ENCODE measurements at places on chromosomes 6 and 20.

DNA sequence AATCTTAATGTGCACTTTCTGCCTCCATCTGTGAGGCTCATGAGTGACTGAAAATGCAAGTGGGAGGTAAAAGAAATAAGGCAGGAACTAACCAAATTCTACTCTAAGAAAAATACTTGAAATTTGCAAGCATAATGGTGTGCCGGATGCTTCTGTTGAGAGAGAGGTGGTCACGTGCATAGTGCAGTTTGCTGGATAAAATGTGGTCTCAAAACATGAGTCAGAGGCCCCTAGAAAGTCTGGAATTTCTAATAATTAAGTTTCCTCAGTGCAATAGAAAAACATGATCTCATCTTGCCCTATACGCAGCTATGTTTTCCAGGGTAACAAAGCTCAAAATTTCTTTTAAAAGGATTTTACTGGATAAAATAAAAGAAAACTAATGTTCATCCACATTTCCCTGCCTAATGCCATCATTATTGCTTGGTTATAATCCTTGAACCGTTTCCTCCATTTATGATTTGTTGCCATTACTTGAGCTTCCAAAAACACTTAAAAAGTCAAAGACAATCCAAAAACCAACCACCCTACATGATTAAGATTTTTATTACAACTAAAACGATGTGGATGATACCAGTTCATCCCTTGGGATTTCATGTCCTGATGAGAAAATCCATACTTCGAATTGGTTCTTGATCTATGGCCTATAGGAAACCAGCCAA lies 351.7 kb upstream of the ARID1B start:
- DNase-seq = no peak

DNA sequence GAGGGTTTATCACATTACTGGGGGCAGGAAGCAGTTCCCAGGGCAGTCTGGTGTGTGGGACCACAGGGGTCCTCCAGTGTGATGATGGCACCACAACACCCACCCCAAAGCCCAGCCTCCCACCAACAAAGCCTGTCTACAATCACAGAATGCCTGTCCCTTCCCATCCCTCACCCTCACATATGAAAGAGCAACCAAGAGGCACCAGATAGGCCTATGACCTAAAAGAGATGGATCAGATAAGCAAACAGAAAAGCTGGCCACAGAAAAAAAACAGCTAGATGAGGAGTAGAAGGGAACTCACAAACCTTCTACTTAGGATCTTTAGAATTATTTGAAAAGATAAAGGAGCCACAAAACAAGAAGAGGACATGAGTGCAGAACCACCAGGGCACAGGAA lies 54.3 kb downstream of the SERAC1 start:
- DNase-seq = no peak

DNA sequence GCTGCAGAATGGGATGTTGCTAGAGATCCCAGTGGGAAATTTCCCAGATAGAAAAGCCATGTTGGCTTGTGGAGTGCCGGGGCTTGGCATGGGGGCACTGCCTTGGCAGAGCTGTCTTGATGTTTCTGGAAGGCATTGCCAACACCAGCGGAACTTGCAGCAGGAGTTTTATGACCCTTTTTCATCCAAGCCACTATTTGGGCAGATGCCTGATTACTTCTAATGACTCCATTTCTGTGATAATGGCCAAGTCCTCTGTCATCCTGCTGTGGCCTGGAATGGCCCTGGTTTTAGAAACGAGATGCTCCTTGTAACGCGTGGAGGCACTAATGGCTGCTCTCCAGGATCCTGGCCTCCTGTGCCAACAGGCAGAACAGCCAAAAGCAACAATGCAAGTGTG lies 229.0 kb downstream of the ZNF217 start:
- DNase-seq = no peak

DNA sequence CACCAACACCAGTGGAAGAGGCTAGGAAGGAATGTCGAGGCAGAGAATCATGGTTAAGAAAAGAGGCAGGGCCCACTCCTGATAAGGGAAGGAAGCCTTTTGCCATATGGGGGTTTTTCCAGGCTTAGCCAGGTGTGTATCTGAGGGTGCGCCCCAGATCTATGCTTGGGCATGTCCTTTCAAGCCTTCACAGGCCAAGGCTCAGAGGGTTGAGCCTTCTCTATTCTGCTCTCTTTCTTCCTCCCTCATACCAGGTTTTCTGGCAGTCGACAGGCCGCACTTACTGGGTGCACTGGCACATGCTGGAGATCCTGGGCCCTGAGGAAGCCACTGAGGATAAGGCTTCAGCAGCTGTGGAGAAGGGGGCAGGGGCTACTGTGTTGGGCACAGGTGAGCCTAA lies 4.7 kb downstream of the CUL9 start:
- no peak for DNase-seq

DNA sequence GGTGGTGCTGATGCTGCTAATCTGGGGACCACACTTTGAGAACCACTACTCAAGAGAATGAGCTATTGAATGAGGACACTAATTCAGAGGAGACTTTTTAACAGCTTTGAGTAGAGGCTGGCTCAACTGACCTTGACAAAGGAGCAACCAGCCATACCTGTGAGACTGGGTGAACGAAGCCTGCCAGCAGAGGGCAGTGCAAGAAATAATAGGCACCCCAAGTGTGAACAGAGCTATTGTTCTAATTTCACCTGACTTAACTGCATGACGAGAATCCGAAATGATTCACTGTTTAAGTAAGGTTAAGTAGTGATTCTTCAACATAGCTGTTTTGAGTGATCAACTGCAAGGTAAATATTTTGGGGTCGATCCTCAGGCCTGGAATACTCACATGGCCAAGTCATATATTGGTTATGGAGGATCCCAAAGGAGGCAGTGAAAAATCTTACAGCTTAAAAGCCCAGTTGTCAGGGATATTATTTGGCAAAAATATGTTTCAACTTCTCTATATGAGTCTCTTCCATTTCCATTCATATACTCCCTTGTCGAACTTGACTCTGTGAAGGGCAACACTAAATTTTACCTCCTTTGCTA lies 550.5 kb upstream of the MARCKS start:
- DNase-seq = no peak

DNA sequence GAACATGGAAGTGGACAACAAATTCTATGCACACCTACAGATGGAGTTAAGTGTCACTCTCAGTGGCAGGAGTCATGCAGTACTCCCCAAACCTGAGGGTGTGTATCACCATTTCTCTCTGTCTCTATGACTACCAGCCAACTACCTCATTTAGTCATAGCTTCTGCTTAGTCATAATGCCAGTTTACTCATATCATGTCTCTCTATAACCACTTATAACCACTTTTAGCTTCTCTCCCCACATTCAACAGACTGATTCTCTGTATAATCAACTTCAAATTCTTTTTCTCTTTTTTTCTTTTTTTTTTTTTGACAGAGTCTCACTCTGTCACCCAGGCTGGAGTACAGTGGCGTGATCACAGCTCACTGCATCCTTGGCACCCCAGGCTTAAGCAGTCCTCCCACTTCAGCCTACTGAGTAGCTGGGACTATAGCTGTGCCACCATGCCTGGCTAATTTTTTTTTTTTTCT lies 13.8 kb upstream of the GTF3C6 start:
- DNase-seq = no peak

DNA sequence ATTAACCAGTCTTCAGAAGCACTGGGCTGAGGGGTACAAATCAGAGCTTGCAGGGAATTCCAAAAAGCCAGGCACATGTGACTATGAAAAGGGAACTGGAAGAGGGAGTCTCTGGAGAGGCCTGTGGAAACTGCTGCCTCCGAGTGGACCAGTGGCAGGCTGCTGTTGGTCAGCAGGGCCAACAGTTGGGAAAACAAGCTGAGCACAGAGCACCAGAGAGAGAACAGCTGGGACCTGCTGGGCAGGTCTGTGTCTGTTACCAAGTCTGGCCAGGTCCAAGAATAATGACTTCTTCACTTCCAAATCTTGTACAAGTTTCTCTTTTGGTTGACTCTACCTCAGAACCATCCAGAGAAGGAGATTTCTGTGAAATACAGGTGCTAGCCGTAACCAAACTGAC lies 81.4 kb downstream of the LIN28B start:
- DNase-seq = no peak

GRCh38 chr6:149899486-149899885 lies 1.6 kb upstream of the RAET1E start:
- DNase-seq = no peak

DNA sequence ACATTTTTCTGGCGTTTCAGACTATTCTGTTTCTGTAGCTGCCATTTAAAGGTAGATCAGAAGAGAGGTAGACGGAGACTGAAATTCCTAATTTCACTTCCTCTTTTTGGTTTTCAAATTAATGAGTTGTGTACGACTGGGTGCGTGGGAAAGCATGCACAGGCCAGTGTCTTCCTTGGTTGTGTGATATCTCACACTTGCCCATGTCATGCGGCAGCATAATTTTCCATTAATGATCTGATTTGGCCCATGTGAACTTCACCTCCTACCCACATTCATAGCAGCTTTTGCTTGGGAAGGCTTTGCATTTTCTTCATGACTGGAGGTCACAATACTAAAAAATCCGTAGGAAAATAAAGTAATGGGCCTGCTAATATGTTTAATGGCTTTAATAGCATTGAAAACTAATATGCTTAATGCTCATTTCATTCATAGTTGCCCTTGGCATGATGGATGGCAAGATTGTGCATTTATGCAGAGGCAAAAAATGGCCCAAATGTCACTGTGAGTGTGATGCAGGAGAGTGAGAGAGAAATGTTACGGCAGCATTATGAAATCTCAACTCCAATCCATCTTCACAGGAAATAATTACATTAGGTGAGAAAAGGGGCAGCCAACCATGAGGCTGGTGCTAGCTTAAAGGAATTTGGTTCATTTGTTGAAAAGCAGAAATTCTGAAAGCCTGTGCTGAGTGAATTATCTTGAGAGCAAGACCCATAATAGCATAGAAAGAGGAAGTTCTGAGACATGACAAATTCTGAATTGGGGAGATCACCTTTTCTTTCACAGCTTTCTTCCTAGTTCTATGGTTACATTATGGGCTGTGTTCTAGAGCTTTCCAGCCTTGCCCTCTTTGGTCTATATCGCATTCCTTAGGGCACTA lies 69.0 kb upstream of the UST start:
- DNase-seq = no peak

GRCh38 chr6:53189554-53189953 lies 40.9 kb upstream of the GCM1 start:
- no peak for DNase-seq

- no peak for DNase-seq
These were observed 33.9 kb upstream of the TBC1D20 start for GRCh38 chr20:496126-496696.

DNA sequence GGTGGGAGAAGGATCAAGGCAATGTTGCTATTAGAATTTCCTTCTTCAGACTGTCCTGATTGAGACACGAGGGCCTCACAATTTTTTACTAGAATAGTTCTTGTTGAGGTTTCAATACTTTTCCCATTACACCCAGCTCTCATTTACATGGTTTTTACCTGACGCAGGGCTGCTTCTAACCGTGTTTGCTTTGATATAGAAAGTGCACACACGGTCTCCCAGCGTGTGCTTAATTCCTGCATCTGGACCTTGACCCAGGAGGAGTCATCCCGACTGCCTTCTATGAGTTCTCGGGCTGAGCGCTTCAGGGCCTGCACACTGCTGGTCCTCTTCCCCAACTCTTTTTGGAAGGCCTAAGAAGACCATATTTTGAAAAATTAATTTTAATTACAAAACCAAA lies 160.2 kb downstream of the DST start:
- no peak for DNase-seq

DNA sequence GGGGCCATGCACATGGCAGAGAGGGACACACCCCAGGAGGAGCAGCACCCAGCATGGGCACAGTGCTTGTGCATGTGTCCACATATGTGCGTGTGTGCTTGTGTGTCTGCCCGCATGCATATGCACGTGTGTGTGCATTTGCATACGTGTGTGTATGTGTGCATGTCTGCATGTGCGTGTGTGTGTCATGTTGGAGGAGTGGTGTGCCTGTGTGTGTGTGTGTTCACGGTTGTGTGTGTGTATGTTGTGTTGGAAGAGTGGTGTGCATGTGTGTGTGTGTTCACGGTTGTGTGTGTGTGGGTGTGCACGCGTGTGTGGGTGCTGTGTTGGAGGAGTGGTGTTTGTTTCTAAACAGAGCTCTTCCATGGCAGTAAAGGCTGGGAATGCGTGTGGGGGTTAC lies 50.7 kb upstream of the SLCO4A1 start:
- no peak for DNase-seq

DNA sequence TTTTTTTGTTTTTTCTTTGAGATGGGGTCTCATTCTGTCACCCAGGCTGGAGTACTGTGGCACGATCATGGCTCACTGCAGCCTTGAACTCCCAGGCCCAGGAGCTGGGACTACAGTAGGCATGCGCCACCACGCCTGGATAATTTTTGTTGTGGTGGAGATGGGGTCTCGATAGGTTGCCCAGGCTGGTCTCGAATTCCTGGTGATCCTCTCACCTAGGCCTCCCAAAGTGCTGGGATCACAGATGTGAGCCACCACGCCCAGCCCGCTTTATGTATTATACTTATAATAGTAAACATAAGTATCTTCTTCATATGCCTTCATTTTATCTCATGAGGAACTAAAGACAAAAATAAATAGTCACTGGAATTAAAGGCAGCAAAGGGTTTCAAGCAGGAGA lies 63.5 kb downstream of the GINS1 start:
- DNase-seq = no peak

- no peak for DNase-seq
These were observed 52.7 kb upstream of the STX16 start for GRCh38 chr20:58598211-58599015.

Data from HAP-1 (cell line).